ENCODE measurements at places on chromosomes 4 and X.

DNA sequence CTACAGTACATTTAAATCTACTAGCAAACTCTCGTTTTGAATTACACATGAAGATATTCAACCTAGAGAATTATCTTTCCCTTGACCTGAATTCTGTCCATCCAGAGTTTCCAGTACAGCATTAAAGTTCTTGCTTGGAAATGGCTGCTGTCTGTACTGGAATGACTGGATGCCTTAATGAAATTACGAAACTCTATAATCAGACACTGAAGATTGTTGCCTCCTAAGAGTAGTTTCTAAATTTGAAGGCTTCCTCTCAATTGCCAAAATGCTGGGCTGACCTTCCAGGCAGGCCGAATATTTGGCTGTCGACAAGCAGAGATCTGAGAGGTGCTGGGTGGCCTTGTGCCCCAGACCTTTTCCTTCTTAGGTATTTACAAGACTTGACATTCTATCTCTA lies 215.1 kb upstream of the GPC4 start:
- no peak for DNase-seq

DNA sequence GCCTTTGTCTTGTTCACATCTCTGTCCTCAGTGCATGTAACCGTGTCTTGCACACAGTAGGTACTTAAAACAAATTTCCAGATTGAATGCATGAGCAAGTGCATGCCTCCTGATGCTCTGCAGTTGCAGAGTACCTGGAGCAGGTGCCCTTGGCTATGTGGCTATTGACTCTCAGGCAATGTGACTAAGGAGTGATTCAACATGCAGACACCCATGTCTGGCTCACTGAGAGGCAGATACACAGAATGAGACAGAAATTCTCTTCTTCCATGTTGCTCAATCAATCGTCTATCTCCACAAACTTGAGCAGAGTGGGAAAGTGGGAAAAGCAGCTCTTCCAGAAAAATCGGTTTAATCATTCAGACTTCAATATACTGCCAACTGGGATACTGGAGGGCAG lies 111.0 kb downstream of the CHRDL1 start:
- no peak for DNase-seq

GRCh38 chr4:65971686-65972085 lies 301.4 kb upstream of the EPHA5 start:
- no peak for DNase-seq

DNA sequence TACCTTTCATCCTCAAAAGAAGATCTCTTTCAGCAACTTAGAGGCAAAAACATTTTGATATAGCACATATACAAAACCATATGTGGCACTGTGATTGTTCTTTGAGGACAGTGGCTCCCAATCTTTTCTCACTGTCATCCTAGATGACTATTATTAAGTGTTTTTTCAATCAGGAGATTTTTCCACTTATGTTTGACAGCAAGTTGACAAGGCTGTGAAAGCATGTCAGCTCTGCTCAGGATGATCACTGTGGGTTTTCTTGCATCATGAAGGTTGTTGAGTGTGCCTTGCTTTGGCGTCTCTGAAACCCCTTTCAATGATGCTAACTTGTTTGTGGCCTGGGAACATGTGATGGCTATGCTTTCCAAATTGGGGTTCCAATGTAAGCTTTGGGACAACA lies 20.2 kb upstream of the NSUN7 start:
- no peak for DNase-seq

DNA sequence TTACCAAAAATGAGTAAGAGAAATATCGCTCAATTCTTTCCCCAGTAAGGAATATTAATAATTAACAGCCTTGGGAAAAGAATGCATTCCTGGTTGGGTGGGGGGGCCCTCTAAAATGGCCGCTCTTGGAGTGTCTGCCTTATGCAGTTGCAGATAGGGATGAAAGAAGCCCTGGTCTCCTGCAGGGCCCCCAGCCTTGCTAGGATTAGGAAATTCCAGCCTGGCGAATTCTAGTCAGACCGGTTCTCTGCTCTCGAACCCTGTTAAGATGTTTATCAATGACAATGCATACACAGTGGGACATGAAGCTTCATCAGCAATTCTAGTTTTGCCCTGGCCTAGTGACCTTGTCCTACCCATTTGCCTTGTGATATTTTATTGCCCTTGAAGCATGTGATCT lies 1047.7 kb upstream of the GRID2 start:
- no peak for DNase-seq

GRCh38 chr4:147286846-147287587 lies 193.9 kb upstream of the EDNRA start:
- DNase-seq, result no peak

GRCh38 chr4:175805846-175806245 lies 6.2 kb downstream of the GPM6A start:
- no peak for DNase-seq

GRCh38 chrX:126580877-126581276 lies 28.3 kb upstream of the DCAF12L1 start:
- no peak for DNase-seq

DNA sequence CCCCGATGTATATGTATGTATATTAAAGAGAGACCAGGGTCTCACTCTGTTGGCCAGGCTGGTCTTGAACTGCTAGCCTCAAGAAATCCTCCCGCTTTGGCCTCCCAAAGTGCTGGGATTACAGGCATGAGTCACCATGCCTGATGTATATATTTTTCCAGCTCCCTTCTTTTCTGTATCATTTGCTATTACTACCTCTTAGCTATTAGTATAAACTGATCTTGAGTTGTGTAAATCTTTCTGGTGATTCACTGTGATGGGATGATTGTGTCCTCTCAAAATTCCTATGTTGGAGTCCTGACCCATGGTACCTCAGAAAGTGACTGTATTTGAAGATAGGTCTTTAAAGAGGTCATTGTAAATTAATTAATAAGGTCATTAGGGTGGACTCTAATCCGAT lies 53.1 kb downstream of the HPRT1 start:
- DNase-seq, result no peak

GRCh38 chr4:113738251-113738650 lies 23.3 kb downstream of the CAMK2D start:
- no peak for DNase-seq

- no peak for DNase-seq
Observed at GRCh38 chrX:10667143-10667542, 46.8 kb upstream of the MID1 start.

GRCh38 chr4:48332661-48333060 lies 8.7 kb upstream of the SLAIN2 start:
- peak; percentile 7 for DNase-seq

DNA sequence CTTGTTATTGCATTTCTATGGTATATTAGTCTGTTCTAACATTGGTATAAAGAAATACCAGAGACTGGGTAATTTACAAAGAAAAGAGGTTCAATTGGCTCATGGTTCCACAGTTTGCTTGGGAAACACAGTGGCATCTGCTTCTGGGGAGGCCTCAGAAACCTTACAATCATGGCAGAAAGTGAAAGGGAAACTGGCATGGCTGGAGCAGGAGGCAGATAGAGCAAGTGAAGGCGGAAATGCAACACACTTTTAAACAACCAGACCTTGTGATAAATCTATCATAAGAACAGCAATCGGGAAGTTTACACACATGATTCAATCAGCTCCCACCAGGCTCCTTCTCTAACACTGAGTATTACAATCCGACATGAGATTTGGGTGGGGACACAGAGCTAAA lies 346.6 kb upstream of the GNPDA2 start:
- no peak for DNase-seq

GRCh38 chrX:551306-551705 lies 79.3 kb upstream of the SHOX start:
- no peak for DNase-seq

DNA sequence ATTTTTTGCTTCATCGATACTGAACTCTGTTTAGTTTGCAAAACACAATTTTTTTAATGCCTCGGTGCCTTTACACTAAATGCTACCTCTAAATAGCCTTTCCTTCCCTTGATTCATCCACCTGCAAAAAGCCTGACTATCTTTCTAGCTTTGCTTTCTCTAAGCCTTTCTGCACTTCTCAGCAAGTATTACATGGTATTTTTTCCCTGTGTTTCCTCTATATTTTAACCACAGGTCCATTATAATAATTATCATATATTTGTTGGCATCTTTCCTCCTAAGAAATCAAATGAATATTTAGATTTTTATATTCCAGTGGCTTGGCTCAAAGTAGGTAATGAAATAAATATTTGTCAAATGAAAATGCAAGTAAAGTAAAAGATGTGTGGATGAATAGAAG lies 196.2 kb downstream of the ARHGAP24 start:
- no peak for DNase-seq

DNA sequence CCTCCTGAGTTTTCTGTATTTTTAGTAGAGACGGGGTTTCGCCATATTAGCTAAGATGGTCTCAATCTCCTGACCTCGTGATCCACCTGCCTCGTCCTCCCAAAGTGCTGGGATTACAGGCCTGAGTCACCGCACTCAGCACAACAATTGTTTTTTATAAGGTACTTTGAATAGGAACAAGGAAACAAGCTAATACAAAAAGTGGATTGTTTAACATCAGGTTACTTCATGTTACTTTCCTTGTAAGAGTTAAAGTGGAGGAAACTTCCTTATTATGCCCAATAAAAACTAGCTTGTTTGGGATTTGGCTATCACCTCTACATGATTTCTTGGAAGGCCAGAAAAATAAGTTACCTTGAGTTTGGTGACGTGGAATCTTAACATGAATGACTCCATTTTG lies 698.7 kb downstream of the CCSER1 start:
- DNase-seq, result no peak

- peak; percentile 20 for DNase-seq
Observed at GRCh38 chr4:142367418-142368180, 478.5 kb downstream of the INPP4B start.

DNA sequence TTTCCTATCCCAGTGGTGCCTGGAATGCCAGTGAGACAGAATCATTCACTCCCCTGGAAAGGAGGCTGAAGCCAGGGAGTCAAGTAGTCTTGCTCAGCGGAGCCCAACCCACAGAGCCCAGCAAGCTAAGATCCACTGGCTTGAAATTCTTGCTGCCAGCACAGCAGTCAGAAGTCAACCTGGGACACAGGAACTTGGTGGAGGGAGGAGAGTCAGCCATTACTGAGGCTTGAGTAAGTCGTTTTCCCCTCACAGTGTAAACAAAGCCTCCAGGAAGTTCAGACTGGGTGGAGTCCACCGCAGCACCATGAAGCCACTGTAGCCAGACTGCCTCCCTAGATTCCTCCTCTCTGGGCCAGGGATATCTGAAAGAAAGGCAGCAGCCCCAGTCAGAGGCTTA lies 283.2 kb upstream of the CPEB2 start:
- DNase-seq, result no peak

DNA sequence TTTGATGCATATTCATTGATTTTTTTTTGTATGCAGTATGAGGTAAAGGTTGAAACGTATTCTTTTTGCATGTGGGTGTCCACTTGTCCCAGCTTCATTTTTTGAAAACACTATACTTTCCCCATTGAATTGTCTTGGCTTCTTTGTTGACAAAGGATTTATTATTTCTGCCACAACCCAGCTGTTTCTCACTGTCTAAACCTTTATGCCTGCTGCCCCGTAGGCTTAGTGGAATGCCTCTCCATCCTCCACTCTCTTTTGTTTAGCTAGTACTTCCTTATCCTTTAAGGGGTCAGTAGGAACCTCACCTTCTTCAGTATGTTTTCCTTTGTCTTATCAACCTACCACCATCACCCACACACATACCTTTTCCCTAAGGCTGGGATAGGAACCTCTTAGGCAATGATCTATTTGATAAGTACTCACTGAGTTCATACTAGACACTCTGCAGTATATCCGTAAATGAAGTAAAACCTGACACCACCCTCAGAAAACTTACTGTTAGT lies 8.5 kb downstream of the FMR1 start:
- no peak for DNase-seq

DNA sequence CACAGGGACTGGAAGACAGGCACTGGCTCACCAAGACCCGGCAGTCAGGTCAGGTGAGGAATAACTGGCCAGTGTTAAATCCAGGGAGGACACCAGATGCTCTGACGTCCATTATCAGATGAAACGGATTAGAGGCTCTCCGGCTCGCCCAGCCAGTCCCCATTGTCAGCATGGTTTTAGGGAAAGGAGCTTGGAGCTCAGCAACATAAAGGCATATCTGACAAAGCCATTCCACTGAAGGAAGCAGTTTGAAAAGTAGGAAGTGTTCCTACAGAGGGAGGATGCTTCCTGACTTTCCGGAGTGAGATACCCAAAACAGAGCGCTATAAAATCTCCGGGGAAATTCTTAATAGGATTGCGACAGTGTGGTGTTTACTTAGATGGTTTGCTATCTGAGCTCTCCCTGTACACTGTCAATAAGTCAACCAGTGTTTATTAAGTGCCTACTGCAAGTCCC lies 14.8 kb downstream of the NDNF start:
- DNase-seq, result no peak

GRCh38 chr4:147102596-147102995 lies 156.9 kb upstream of the TTC29 start:
- no peak for DNase-seq

DNA sequence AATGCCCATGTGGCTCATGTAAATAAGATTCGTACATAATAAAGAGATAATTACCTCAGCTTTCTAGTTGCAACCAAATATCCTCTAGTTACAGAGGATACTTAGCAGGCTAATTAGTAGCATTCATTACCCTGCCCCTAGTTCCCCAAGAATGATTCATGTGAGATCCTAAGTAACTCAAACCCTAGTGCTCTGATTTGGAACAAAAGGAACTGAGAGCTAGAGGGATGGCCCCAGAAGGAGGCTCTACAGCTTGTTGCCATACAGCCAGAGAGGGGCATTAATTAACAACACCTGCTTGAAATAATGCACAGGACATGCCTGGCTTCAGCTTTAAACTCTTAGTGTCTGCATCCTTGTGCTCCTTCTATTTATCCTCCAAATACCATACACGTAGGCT lies 32.6 kb upstream of the CBR4 start:
- DNase-seq, result no peak

GRCh38 chr4:148207068-148207467 lies 235.1 kb downstream of the NR3C2 start:
- DNase-seq, result no peak

DNA sequence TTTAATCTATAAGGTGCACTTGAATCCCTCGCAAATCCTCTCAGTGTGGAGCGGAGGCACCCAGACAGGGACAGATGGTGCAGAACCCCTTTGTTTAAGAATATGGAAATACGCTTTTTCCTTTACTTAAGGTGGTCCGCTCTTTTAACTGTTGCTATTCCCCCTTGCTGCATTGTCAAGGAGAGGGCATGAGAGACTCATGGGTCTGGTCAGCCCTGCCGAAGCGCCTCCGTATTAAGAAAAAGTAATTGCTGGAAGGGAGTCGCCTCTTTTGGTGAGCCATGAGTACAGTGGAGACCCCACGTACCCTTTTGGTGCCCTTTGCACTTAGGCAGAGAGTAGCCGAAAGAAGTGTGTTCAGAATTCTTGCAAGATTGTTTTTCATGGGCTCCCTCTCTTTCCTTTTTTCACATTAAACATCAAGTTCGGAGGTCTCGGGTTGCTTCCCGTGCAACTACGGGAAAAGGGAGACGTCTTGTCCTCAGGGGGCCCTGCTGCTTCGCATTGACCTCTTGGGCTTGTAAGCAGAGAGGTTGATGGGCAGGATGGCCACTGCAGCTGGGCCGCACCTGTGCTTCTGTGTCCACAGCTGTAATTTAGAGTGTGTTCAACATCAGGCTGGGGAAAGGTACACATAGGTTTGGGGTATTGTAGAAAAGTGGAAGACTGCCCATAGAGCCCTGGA lies 109.6 kb downstream of the SPRY1 start:
- no peak for DNase-seq

Data from suppressor macrophage (primary cell).